ENCODE measurements at places on chromosomes 2 and 18.

DNA sequence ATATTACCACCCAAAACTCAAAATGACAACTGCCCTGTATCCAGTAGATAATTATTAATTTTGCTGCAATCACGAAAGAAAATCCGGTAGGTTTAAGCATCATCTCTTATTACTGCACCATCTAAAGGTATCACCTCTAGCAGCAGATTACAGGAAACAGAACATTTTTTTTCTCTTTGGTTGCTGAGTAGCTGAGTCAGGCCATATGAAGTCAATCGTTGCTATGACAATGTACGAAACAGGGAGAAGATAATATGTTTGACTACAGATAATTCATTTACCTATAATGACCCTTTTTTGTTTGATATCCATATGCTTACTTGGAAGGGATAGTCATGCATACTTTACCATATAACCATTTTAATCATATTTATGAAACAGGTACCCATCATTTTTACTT lies 831.6 kb upstream of the CHAC2 start:
- DNase-seq, result no peak

- DNase-seq, result peak; percentile 93
Measured at GRCh38 chr2:216339456-216340279, 32.6 kb downstream of the MARCHF4 start.

GRCh38 chr2:60445684-60446179 lies 107.7 kb downstream of the BCL11A start:
- peak; percentile 91 for DNase-seq

DNA sequence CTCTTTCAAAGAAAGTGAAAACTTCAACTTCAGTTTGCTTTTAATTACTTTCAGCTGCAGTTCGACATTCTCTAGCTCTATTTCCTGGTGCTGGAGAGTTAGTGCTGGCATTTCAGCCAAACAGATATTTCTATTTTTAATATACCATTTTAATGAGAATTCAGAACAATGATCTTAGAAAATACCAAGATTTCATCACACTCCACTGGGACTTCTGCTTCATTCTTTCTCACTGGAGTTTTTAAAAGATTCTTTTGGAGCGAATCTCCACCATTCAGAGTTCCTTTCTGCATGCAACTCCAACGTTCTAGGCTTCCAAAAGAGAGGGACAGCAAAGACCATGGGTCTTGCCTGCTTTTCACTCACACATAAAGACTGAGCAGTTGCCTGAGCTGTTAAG lies 94.2 kb downstream of the CABLES1 start:
- no peak for DNase-seq

DNA sequence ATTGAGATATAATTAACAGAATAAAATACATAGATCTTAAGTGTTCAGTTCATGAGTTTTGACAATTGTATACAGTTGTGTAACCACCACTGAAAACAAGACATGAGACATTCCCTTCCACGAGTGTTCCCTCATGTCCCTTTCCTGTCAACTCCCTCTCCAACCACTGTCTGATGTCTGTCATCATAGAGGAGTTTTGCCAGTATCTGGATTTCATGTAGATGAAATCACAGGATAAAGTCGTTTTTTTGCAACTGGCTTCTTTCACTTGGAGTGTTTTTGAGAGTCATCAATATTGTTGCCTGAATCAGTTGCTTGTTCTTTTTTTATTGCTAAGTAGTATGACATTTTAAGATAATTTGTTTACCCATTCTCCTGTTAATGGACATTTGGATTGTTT lies 52.7 kb downstream of the RBMS1 start:
- DNase-seq, result no peak

- DNase-seq, result no peak
Measured at GRCh38 chr2:48265169-48266030, 264.6 kb upstream of the STON1 start.

GRCh38 chr2:109655287-109655686 lies 41.1 kb downstream of the SOWAHC start:
- no peak for DNase-seq

GRCh38 chr2:128008074-128008672 lies 19.7 kb downstream of the SAP130 start:
- DNase-seq, result no peak

DNA sequence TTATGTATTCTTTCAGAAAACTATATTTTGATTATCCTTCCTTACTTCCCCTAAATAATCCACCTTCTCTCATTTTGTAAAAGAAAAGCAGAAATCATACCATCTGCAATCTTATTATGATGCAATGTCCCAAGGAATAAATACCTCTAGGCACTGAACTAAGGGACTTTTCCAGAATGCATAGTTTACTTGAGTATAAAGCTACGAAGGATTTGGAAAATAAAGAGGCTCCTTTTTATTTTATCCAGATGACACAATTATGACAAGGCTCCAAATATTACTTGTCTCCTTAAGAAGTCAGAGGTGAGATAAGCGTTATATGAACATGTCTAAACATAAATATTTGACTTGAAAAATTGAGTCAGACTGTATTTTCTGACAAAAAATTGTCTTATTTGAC lies 72.1 kb downstream of the COL3A1 start:
- DNase-seq, result no peak

- no peak for DNase-seq
Measured at GRCh38 chr2:157256626-157257025, 879 bp upstream of the GALNT5 start.

DNA sequence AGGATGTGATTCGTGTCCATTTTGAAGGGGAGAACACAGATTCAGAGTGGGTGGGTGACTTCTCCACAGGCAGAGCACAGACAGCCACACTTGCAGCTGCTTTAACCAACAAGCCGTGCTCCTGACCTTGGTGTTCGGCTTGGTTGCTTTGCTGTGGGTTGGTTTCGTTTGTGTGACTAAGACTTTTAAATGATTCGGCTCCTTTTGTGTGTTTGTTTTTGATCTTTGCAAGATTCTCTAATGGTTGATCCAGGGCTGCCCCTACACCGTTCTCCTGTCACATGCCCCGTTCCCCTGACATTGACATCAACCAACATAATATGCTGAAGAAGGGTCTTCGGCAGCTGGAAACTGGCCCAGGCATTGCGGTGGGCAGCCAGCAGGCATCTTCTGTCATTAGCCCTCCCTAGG lies 95.9 kb upstream of the MBOAT2 start:
- DNase-seq, result no peak

DNA sequence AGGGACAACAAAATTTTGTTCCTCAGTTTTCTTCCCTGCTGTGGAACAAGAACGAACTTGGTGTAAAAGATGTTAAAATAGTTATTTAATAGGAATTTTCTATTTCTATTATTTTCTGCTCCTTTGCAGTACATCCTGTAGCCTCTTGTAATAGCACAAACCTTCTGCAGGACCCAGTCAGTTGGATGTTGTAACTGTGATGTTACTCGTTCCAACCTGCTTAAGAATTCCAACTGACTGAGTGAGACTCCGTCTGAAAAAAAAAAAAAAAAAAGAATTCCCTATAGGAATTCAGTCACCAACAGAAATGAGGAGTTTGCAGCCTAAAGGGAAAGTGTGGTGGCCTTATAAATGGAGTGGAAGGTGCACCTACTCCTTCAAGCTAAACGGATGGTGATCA lies 46.4 kb upstream of the CDH20 start:
- DNase-seq, result no peak

DNA sequence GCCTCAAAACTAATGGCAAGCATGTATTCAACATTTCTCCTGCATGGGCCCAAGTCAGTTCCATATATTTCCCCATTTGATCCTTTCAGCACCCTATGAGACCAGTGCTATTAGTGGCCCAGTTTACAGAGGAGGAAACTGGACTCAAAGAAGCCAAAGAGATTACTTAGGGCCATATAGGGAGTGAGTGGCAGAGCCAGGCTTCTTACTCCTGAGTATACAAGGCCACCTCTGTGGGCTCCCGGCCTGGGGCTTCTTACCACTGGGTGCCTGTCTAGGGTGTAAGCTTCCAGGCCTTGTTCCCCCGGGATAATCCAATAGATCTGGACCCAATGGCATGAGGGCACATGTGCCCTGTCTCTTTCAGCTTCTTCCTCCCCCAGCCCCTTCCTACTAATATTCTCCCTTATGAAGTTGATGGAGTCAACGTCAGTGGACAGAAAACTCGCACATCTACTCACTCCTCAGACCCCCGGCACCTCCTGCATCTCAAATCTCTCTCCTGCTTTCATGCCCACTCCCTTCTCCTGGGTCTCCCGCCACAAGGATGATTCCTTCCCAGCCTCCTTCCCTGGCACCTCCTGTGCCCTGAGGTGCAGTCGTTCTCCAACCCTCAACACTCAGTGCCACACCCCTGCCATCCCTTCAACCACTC lies 222.6 kb downstream of the ANAPC1 start:
- DNase-seq, result no peak

GRCh38 chr18:25962919-25963318 lies 127.5 kb downstream of the SS18 start:
- no peak for DNase-seq

DNA sequence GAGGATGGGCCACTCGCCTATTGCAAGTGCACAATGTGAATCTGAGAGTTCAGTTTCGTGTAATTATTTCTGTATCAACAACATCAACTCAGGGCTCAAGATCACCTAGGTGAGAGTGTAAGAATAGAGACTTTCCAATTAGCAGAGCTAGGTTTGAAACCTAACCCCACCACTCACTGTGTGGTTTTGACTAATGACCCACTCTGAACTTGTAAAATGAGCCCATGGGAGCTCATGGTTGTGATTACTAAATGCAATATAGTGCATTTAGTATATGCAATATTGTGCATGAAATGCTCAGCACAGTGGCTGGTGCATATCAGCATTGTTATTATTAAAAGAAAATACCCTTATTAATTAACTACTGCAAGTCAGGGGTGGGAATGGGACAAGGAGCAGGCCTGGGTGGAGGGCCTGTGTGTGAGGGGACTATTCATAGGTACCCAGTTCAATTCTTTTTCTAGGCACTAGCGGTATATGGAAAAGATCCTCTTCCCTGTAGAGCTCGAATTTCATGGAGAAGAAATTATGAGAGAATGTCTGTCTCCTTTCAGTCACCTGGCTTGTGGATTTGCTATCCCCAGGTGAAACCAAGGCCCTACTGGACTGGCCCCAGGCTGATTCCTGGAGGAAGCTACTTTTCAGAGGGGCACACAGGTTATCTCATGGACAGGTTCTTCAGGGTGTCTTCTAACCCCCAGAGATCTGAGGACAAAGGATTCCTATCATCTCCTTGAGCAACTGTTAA lies 169.5 kb downstream of the GFPT1 start:
- DNase-seq, result peak; percentile 84

DNA sequence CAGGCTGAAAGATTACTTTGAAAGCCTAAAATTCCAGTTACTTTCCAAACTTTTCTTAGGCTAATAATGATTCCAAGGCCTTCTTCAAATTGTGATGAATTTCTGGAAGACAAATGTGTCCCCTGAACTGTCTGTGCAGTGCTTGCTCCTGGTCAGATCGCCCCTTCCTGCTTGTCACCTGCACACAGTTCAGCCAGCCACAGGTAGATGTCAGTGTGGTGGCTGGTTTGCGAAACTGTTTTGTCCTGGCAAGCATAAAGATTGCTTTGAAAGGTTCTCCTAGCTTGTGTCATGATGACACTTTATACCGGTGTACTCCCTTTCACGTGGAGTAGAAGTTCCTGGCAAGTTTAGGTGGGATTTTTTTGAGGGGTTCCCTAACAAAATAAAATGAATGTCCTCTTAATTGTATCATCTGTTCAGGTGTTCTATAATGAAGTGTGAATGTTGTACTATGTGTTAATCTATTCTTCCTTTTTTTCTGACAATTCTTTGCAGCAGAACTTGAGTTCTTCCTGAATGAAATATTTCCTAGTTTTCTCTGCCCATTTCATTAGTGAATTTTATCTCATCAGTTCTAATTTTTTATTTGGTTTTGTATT lies 298.8 kb downstream of the ZNF407 start:
- DNase-seq, result peak; percentile 20

- DNase-seq, result no peak
Measured at GRCh38 chr2:234339011-234339410, 157.9 kb downstream of the ARL4C start.

GRCh38 chr2:218569038-218569431 lies 396 bp downstream of the CNOT9 start:
- peak; percentile 54 for DNase-seq

DNA sequence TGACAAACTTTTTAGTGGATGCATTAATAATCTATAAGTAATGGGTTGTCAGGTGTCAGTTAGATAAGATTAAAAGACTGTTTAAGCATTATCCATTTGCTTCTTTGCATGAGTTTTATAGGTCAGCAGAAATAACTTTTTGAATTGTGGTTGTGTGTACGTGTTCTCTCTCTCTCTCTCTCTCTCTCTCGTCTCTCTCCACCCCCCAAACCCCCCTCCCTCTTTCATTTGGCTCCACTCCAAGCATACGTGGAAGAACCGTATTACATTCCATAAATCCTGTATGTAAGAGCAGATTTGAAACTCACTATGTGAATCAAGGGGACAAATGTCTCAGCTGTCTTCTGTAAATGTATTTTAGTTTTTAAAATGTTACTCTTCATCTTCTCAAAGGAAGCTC lies 120.2 kb downstream of the MEIS1 start:
- no peak for DNase-seq

GRCh38 chr2:186605041-186605440 lies 15.2 kb downstream of the ITGAV start:
- no peak for DNase-seq

DNA sequence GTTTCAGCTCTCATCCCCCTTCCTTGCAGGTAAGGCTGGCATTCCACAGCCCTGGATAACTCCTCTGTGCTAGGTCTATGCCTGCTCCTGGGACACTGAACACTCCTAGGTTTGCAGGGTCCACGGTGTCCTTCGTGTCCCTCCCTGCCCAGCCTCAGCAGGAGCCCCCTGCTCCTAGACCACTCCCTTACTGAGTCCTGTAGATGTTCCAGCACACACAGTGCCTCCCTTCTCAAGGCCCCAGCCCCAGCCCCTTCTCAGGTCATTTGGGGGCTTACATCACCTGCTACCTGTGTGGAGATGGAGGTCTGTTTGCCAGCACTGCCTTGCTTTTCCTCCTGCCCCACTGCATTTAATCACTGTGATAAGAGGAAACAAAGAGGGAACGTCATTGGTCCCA lies 146.4 kb upstream of the TNP1 start:
- DNase-seq, result no peak

DNA sequence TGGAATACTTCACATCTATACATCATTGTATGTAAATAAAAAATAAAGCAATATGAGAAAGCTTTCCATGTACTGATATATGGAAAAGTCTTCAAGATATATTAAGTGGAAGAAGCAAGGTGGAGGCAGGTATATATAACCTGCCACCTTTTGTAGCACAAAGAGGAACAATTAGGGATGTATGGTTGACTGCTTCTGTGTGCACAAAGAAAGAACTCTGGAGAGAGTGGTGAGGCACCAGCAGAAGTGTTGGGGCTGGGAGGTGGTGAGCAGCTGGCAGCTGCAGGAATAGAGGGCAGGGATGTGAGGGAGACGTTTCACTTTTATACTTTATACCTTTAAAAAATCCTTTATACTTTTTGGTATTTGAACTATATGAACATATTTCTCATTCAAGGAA lies 26.1 kb downstream of the KIF5C start:
- DNase-seq, result peak; percentile 78

GRCh38 chr2:157443795-157444640 lies at the start of gene CYTIP:
Gene CYTIP, minus strand, starts transcription at chr2:157444089. Its CDS starts 69 bp downstream, at chr2:157444020.
- DNase-seq, result no peak

DNA sequence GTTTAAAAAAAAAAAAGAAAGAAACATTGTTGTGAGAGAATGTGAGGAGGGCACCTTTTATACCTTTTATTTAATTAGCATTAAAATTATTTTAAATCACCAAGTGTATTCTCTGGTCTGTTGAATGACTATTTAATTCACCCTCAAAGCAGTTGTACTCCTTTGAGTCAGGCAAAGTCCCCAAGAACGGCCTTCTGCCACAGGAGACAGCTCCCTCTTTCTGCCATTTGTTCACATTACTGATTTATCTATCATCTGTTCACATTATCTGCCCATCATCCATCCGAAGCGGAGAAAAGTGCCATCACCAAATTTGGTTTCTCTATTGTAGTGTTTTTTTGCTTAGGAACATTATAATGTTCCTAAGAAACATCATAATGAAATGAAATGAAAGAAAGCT lies 240.7 kb upstream of the DPP10 start:
- DNase-seq, result no peak
